ENCODE measurements at places on chromosomes 2 and 18.
A peak's percentile ranks its signal among the peaks of the same experiment; 100 is the strongest.

DNA sequence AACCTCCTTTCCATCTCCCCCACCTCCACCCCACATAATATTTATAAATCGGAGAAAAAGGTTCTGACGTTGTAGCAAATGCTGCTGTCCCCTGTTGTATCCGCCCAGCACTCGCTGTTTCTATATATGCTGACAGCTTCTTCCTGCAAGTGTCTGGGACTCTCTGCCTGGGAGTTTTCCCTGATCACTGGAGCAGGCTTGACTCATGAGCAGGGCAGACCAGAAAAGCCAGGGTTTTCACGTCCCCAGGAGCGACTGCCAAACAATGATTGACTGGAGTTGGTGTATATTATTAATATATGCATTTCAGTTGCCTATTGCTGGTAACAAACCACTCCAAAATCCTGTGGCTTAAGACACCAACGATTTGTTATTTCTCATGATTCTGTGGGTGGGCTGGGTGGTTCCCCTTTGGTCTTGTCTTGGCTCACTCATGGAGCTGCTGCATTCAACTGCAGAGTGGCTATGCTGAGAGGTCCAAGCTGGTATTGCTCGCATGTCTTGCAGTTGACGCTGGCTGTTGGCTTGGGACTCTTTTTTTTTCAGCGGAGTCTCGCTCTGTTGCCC, 21.2 kb upstream of the ASXL2 start:
- no peaks in the 10 kb centered on the region for H3K4me1 ChIP-seq
- H3K4me3 ChIP-seq, result no peak overlapping the region
- no peaks in the 10 kb centered on the region for H3K27me3 ChIP-seq
- H3K36me3 ChIP-seq, result no peaks in the 10 kb centered on the region
- no peak for DNase-seq

GRCh38 chr18:47036927-47037578, 1.6 kb upstream of the ELOA2 start:
- H3K27me3 ChIP-seq, result no peaks in the 10 kb centered on the region
- no peak overlapping the region for H3K27ac ChIP-seq
- H3K4me3 ChIP-seq, result no peak overlapping the region
- no peak for DNase-seq
- H3K36me3 ChIP-seq, result no peaks in the 10 kb centered on the region

DNA sequence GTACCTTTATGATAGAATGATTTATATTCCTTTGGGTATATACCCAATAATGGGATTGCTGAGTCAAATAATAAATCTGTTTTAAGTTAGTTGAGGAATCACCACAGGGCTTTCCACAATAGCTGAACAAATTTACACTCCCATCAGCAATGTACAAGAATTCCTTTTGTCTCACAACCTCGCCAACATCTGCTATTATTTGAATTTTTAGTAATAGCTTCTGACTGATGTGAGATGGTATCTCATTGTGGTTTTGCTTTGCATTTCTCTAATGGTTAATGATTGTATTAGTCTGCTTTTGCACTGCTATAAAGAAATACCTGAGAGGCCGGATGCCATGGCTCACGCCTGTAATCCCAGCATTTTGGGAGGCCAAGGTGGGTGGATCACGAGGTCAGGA, 1387.6 kb upstream of the ACVR2A start:
- no peak overlapping the region for H3K27ac ChIP-seq
- no peaks in the 10 kb centered on the region for H3K36me3 ChIP-seq
- H3K27me3 ChIP-seq, result no peaks in the 10 kb centered on the region

GRCh38 chr2:84906900-84907714, 1.7 kb downstream of the TMSB10 start:
- DNase-seq, result peak; percentile 69
- H3K27me3 ChIP-seq, result no peaks in the 10 kb centered on the region
- peak overlapping the region; percentile 99 for H3K27ac ChIP-seq
- no peaks in the 10 kb centered on the region for H3K36me3 ChIP-seq

GRCh38 chr2:204010628-204011560, 74.3 kb downstream of the ICOS start:
- no peak overlapping the region for H3K27ac ChIP-seq
- no peaks in the 10 kb centered on the region for H3K36me3 ChIP-seq
- H3K4me1 ChIP-seq, result peaks cover 12% of the 10 kb centered on the region
- H3K4me3 ChIP-seq, result no peak overlapping the region
- DNase-seq, result no peak

GRCh38 chr2:119818792-119819191, 59.1 kb downstream of the PTPN4 start:
- H3K36me3 ChIP-seq, result no peaks in the 10 kb centered on the region
- peaks cover 9% of the 10 kb centered on the region for H3K4me1 ChIP-seq
- no peak for DNase-seq
- H3K27me3 ChIP-seq, result no peaks in the 10 kb centered on the region
- H3K27ac ChIP-seq, result no peak overlapping the region

GRCh38 chr2:207502577-207503198, 27.1 kb upstream of the CREB1 start:
- peak overlapping the region; percentile 19 for H3K27ac ChIP-seq
- no peaks in the 10 kb centered on the region for H3K36me3 ChIP-seq
- no peak overlapping the region for H3K4me3 ChIP-seq
- no peak for DNase-seq

DNA sequence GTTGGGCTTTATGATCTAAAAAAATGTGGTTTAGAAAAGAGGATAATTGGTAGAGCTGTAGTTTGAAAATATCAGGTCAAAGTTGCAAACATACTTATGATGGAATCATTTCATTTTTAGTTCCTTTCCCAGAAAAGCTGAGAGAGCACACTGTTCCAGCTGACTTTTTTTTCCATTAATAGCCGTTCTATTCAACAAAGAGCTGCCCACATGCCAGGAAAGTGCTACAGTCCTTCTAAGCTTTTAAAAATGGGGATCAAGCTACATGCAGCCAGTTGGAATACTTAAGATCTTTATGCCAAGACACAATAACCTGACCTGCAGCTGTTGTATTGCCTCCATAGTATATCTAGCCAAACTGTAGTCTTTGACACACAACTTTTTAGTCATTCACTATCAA, 111.5 kb downstream of the GALNT3 start:
- H3K27ac ChIP-seq, result no peak overlapping the region
- H3K4me1 ChIP-seq, result no peaks in the 10 kb centered on the region
- no peak for DNase-seq
- H3K4me3 ChIP-seq, result no peak overlapping the region
- no peaks in the 10 kb centered on the region for H3K27me3 ChIP-seq
- H3K36me3 ChIP-seq, result no peaks in the 10 kb centered on the region

DNA sequence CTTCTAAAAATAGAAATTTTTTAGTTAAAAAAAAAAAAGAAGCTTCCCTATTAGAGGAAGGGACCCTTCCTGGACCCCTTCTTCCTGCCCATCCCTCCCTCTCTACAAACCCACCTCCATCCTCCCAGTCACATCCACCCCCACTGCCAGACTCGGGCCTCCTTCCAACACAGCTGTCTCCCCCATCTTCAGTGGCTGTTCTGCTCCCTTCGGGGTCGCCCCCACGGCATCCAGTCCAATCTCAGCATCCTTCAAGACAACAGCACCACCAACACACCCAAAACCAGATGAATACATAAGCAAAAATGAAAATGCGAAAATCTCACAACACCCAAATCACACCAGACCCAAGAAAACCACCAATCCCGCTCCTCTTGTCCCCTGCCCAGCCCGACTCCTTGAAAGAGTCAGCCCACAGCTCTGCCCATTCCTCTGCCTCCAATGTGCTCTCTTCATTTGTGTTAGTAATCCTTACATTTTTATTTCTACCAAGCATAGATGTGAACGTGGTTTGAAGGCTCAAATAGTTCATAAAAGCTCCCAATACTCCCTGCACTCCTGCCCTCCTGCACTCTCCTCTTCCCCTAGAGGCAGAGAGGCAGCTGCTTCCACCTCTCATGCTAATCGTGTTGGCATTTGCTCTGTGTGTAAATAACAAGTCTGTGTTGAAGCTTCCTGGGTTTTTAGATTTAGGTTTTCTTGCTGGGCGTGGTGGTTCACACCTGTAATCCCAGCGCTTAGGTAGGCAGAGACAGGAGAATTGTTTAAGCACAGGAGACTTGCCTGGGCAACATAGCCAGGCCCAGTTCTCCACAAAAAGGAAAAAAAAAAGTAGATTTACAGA, 37.0 kb downstream of the MAL start:
- no peak overlapping the region for H3K27ac ChIP-seq
- no peak for DNase-seq
- H3K36me3 ChIP-seq, result no peaks in the 10 kb centered on the region
- H3K4me1 ChIP-seq, result no peaks in the 10 kb centered on the region
- H3K27me3 ChIP-seq, result no peaks in the 10 kb centered on the region

- no peaks in the 10 kb centered on the region for H3K27me3 ChIP-seq
- H3K27ac ChIP-seq, result no peak overlapping the region
- no peak overlapping the region for H3K4me3 ChIP-seq
- DNase-seq, result no peak
- H3K36me3 ChIP-seq, result no peaks in the 10 kb centered on the region
- H3K4me1 ChIP-seq, result no peaks in the 10 kb centered on the region
Measured at GRCh38 chr2:127342101-127342500, 45.7 kb downstream of the MAP3K2 start.

GRCh38 chr2:13821255-13821880, 811.1 kb upstream of the LRATD1 start:
- no peak overlapping the region for H3K27ac ChIP-seq
- H3K4me3 ChIP-seq, result no peak overlapping the region
- DNase-seq, result no peak
- H3K36me3 ChIP-seq, result no peaks in the 10 kb centered on the region
- no peaks in the 10 kb centered on the region for H3K27me3 ChIP-seq
- H3K4me1 ChIP-seq, result no peaks in the 10 kb centered on the region

DNA sequence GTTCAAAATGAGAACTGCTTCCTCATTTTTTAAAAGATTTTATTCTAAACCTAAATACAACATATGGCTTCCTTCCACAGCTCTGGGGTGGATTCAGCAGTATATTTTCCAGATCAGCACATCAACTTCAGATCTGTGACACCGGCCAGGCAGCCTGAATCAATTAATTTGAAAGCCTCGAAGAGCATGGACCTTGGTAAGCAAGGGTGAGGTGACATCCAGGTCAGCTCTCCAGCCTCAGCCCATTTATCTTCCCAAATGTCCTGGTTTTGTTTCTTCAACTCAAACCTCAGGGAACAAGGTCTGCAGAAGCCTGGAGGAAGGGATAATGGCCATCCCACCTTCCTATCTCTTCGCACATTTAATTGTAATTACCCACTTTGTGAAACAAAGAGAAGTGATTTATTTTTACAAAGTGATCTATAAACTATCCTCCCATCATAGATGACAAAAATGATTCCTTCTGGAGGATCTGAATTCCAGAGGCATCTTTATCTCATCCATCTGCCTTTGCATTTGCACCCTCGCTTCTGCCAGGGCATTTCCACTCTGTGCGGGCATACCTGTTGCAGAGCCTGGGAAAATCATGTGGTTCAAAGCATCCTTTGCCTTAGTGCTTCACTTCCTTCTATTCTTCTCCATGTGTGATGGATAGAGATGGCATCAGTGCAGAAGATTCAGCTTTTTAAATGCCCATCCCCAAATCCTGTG, 489.0 kb upstream of the NRP2 start:
- no peak for DNase-seq
- H3K27ac ChIP-seq, result no peak overlapping the region
- no peaks in the 10 kb centered on the region for H3K36me3 ChIP-seq
- H3K27me3 ChIP-seq, result no peaks in the 10 kb centered on the region
- H3K4me3 ChIP-seq, result no peak overlapping the region

DNA sequence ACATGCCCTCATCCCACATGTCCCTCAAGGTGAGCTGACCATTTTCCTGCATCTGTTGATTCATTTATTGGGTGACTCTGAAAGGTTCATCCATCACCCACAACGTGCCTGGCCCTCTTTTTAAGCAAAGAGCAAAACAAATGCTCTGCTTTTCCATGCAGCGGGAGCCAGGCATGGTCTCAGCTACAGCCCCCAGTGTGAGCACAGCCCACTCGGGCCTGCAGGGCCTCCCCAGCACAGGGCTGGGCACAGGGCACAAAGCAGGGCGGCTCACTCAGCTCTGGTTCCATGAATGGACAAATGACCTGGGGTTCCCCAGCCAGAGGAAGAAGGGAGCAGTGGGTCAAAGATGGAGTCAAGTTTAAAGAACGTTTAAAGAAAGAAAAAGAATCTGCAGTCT, 24.1 kb upstream of the OTOS start:
- DNase-seq, result no peak
- no peaks in the 10 kb centered on the region for H3K36me3 ChIP-seq
- peaks cover 3% of the 10 kb centered on the region for H3K27me3 ChIP-seq

- H3K27ac ChIP-seq, result no peak overlapping the region
- no peak for DNase-seq
- H3K27me3 ChIP-seq, result no peaks in the 10 kb centered on the region
Measured at GRCh38 chr18:70025580-70025979, 77.9 kb upstream of the CD226 start.

GRCh38 chr18:45642238-45642637, 27.0 kb downstream of the SLC14A2 start:
- H3K4me3 ChIP-seq, result no peak overlapping the region
- no peaks in the 10 kb centered on the region for H3K27me3 ChIP-seq
- no peaks in the 10 kb centered on the region for H3K36me3 ChIP-seq
- peaks cover 3% of the 10 kb centered on the region for H3K4me1 ChIP-seq
- no peak overlapping the region for H3K27ac ChIP-seq

DNA sequence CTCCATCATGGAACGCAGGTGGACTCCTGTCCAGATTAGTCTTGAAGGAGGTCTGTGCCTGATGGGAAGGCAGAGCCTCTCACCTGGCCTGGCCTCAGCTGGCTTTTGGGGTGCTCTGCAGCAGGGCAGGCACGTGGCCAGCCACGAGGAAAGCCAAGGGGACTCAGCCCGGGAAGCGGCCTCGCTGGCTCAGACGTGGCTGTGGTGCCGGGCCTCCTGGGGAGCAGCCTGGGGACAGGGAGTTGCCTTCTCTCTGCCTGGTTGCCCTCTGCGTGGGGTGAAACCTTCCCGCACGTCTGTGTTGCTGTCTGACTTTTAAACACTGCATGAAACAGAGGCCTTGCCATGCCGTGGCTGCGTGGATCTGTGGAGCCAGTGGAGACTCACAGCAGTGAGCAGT, 45.0 kb downstream of the RTP5 start:
- no peak overlapping the region for H3K4me3 ChIP-seq
- no peaks in the 10 kb centered on the region for H3K4me1 ChIP-seq

DNA sequence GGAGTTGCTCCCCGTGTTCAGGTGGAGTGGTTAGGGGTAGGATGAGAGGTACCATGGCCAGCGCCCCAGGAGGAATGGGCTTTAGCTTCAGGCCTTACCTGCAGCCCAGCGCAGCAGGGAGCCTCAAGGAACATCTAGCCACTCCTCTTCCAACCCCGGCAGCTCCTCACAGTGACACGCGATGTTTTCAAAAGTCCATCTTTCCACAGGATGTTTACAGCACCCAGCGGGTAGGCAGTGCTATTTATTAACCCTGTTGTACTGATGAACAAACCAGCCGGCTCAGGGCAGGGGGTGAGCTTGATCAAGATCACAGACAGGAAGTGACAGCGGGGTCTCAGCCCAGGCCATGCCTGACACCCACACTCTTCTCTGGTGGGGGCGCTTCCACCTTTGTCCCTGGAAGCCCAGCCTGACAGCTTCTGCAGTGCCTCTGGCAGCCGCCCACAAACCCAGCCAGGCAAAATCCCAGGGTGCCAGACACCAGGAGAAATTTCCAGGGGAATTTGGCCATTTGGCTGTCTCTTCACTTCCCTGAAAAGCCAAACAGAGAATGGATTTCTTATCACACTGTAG, 18.4 kb upstream of the PRLH start:
- no peak overlapping the region for H3K27ac ChIP-seq
- H3K27me3 ChIP-seq, result no peaks in the 10 kb centered on the region
- no peaks in the 10 kb centered on the region for H3K4me1 ChIP-seq
- no peak overlapping the region for H3K4me3 ChIP-seq
- DNase-seq, result no peak

All from transverse colon (tissue), 4 donors.